Stimulated activated CD4-positive, alpha-beta T cell treated with anti-CD3 and anti-CD28 coated beads, Interleukin-4, amount 100 ng/mL, for 48 hours (primary cell): ENCODE measurements at places on chromosomes 5 and 9.

DNA sequence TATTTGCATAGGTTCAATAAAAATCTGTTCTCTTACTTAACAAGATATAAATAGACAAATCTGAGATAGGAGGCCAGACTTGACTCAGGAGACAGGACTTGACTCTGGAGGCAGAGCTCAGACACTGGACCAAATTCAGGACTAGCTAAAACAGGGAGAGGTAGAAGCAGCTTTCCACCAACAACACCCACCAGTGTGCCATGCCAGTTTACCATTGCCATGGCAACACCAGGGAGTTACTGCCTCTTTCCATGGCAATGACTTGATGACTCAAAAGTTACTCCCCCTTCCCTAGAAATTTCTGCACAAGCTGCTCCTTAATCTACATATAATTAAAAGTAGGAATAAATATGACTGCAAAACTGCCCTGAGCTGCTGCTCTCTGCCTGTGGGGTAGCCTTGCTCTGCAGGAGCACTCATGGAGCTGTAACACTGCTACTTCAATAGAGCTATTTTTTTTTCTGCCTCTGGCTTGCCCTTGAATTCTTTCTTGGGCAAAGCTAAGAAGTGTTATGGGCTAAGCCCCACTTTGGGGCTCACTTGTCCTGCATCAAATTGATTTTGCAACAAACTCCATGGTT is 473.0 kb downstream of the PLK2 start:
- no peak for DNase-seq

- no peak for DNase-seq
Measured at GRCh38 chr5:72325566-72326305, 5.6 kb downstream of the PTCD2 start.

GRCh38 chr5:78793907-78794662 is 145.5 kb upstream of the LHFPL2 start:
- DNase-seq, result no peak

DNA sequence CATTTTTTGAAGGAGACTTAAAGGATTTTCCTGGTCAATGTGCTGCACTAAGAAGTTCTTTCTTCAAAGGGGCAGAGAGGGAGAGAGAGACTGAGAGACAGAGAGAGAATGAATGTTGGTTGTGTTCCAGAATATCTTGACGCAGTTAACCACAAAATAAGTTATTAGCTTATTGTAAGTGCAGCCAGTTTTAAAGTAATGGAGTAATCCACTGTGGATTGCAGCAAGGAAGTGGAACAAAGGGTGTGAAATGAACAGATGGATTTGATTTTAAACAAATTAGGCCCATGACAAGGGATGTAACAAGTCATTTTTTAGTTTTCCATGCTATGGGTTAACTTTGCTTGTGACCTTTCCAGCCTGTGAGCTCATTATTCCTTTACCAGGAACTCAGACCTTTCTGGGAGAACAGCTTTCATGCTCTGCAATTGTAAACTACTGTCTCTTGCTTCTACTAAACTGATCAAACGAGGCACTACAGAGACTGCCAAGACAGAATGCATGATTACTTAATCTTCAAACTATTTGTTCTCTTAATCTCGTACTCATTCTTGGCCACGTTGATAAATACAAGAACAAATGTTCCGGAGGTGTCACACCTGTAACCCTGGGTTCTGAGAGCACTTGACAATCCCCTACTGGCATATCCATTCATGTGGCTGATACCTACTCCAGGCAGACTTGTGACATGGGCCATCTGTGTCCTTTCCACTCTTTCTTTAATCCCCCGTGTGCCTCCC is 131.1 kb downstream of the TLE1 start:
- no peak for DNase-seq

DNA sequence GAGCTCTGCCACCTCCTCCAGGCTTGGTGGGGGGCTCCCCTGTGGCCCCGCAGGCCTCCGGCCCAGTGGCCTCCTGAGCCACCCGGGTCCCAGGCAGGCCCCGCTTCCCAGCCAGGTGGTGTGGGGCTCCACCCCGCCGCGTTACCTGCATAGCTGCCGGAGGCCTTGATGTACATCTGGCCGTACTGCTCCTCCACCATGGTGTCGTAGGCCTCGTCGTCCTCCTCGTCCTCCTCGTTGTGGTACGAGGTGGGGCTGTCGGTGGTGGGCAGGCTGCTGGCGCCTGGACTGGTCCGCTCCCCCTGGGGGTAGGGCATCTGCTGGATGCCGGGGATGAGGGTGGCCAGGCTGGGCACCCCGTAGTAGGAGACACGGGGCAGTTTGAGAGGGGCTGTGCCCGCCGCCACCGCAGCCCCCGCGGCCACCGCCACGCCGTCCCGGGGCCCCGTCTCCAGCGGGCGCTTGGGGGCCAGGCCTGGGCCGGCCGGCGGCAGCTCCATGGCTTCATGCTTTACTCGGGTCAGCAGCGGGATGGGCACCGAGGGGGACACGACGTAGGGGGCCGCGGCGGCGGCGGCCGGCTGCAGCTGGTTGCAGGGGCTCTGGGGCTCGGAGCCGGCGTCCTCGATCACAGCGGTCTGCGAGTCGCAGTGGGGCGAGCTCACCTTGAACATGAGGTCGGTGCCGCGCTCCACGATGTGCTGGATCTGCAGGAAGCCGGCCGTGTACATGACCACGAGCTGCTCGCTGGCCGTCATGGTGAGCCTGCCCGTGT is 45.4 kb downstream of the NACC2 start:
- DNase-seq, result no peak

- no peak for DNase-seq
Measured at GRCh38 chr5:45189481-45189880, 380.7 kb downstream of the MRPS30 start.

DNA sequence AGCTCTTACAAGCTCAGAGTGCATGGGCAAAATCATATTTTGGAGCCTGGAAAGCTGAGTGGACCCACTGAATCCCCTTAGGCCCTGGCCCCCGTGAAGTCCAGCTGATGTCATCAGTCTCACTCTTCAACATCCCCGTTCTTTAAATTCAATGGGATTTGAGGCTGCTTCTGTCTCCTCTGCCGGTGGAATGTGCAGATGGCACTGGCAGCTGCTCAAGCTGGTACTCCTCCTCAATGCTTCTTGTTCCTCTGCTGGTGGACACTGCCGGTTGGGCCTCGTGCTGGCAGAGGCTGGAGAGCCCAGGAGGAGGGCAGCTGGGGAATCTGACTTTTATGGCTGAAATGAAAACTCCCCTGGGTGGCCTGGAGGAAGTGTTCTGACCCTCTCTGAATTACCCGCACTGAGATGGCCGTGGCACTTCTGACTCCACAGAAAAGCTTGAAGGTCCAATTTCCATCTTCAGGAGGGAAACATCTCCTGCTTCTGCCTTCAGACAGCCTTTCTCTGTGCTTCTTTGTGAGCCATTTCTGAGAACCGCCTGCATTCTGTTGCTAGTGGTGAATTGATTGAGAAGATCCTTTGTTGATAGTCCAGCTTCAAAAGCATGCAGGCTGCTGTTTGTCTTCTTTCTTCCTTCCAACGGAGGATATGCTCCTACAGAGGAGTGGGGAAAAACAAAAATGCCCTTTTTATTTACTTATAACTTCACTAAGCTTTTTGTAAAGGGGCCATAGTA is 298.9 kb downstream of the TMEM38B start:
- DNase-seq, result no peak

DNA sequence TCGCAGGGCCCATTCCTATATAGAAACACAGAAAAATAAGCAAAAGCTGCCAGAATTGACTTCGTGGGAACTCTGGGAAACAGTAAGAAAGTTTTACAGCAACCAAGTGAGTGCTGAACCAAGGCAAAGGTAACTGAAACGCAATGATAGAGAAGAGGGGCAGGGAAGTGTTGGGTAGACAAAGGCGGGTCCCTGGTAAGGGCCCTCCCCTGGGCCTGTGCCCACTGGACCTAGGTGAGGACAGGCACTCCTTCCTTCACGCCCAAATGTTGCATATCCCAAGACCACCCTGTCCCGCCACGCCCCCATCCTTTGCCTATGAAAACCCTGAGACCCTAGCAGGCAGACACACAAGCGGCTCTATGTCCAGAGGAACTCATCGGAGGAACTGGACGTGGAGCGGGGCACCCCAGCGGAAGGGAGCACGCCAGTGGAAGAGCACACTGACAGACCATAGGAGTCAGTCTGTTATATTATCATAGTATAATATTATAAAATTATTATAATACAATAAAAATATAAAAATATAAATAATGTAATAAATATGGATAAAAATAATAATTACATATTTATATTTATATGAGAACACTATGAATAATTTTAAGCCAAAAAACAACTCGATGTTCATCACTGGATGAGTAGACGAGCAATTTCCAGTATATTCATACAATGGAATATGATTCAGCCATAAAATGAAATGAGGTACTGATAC is 27.9 kb downstream of the CDKN2A start:
- DNase-seq, result no peak

DNA sequence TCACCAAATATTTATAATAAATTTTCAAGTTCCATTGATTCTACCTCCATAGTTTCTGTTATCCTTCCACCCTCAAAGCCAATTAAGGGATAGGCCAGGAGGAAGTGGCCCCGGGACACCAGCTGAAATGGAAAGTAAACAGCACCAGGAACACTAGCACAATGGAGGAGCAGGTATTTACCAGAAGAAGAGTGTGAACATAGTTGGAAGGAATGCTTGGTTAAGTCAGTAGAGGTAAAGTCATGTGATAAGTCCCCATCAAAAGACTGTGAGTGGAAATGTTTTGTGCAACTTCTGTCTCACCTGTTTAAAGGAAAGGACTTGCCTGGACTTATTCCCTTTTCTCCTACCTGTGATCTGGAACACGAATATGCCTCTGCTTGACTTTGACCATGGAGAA is 146.7 kb upstream of the RAI14 start:
- DNase-seq, result no peak

GRCh38 chr9:101388507-101388993 is 3.7 kb upstream of the BAAT start:
- DNase-seq, result no peak

- DNase-seq, result no peak
Measured at GRCh38 chr9:132370592-132370991, 15.8 kb upstream of the SETX start.

- no peak for DNase-seq
Measured at GRCh38 chr5:131647048-131647769, 12.2 kb upstream of the RAPGEF6 start.

DNA sequence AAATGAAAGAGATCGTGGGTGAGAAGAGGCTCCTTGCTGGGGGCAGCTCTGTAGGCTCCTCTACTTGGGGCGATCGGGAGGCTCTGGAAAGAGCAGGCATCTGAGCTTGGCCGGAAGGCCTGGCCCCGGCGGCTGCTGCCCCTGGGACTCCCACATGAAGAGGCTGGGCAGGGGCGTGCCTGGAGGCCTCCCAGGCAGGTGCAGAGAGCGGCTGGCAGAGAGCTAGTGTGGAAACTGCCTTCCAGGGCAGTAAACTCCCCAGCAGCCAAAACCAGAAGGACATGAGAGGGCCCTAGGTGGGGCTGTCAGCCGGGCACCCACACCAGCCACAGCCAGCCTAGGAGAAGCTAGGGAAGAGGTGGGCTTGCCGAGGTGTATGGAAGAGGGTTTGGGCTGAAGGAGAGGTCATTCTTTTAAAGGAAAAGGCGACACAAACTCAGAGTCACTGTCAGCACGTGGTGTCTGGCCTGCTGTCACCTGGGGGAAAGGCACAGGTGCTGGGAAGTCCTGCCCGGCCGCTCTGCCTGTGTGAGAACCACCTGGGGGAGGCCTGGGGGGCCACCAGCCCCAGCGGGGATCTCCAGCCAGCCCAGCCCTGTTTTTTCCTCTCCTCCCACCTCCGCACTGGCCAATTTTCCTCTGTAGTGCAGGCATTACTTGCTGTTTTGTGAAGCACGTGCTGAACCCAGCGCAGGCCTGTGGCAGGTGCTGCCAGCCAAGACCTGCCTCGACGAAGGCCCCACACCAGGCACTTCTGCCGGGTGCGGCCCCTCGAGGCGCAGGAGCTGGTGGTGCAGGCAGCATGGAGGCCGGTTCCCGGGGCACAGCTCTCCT is 44.8 kb upstream of the EGFL7 start:
- DNase-seq, result no peak

- DNase-seq, result no peak
Measured at GRCh38 chr5:53482717-53483638, 2.5 kb downstream of the FST start.

GRCh38 chr9:97573482-97574073 is 59.6 kb downstream of the TSTD2 start:
- no peak for DNase-seq

GRCh38 chr5:44747396-44747795 is 61.4 kb upstream of the MRPS30 start:
- DNase-seq, result no peak

- DNase-seq, result no peak
Measured at GRCh38 chr9:7001571-7001970, 243.8 kb downstream of the KDM4C start.

DNA sequence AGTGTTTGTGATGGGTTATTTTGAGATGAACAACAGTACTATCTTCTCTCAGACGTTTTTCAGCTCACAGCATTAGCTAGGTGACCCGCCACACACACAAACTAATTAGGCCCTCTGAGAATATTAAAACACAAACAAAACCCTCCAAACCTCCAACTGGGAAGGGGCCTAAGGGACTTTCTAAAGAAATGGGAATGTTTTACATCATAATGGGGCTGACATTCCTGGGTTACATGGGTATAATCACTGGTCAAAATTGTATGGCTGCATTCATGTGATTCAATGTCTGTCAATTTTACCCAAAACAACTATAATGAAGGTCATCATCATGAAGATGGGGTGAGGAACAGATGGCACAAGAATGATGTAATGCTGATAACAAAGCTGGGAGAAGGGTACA is 59.6 kb downstream of the SPTLC1 start:
- DNase-seq, result no peak

GRCh38 chr5:4758550-4758949 is 381.6 kb upstream of the ADAMTS16 start:
- DNase-seq, result no peak

DNA sequence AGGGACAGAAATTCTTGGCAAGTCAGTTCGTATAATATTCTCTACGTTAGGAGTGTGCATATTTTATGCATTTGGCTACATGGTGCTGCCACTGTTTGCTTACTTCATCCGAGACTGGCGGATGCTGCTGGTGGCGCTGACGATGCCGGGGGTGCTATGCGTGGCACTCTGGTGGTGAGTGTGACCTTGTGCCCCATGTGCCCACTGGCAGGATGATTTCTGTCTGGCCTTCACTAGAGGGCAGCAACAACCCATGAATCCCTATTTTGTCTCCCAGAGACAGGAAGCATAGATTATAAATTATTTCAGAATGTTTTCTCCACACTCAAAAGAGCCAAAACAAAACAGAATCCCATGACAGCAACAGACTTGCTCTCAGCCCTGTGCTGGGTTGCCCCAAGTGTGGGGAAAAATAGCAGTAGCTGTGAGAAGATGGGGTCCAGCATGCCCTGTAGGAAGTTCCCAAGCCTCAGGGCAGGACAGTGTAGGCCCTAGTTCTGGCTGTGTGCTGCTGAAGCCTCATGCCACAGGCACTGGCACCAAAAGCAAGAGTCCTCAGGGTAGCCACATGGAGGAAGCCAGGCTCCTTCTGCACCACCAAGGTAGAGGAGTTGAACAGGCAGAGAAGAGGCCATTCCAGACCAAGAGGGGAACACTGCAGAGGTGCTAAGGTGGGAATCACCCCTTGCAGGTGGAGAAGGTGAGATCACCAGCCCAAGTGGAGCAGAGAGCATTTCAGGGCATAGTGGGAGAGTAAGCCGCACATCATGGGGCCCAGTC is 16.0 kb downstream of the SLC22A5 start:
- peak; percentile 35 for DNase-seq

GRCh38 chr5:160260881-160261815 is 31.8 kb downstream of the FABP6 start:
- no peak for DNase-seq
